ENCODE measurements at places on chromosomes 3 and 15. TPM values are rescaled to one million over a fixed set of nuclear protein-coding genes. Genes with fewer than 3 reads are reported as not detected.

Gene MYO5C
- total RNA-seq: 28.9 TPM

Gene EPHB3
- total RNA-seq: 2.0 TPM

Gene RAB11A
- 97.4 TPM for total RNA-seq

Gene CADPS
- 13.2 TPM for total RNA-seq

DNA sequence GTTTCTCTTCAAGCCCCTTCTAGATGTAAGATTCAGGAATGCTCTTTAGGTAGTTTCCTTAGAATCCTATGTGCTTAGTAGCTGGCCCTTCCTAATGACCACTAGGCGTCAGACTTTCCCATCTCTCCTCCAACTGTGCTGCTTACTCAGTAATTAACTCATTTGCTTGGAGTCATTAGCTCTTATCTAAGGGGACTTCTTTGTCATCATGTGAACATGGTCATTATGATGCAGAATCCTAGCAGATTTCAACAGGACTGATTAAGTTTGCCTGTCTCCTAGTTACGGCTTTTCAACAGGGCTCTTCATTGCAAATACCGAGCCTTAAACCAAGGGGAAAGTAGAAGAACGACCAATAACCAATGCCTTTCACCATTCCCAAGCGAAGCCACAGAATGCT lies 46.4 kb downstream of the GJD2 start:
- DNase-seq: no peak
- no peaks in the 10 kb centered on the region for H3K4me1 ChIP-seq
- no peaks in the 10 kb centered on the region for H3K36me3 ChIP-seq
- no peak overlapping the region for H3K4me3 ChIP-seq
- H3K27me3 ChIP-seq: no peaks in the 10 kb centered on the region

DNA sequence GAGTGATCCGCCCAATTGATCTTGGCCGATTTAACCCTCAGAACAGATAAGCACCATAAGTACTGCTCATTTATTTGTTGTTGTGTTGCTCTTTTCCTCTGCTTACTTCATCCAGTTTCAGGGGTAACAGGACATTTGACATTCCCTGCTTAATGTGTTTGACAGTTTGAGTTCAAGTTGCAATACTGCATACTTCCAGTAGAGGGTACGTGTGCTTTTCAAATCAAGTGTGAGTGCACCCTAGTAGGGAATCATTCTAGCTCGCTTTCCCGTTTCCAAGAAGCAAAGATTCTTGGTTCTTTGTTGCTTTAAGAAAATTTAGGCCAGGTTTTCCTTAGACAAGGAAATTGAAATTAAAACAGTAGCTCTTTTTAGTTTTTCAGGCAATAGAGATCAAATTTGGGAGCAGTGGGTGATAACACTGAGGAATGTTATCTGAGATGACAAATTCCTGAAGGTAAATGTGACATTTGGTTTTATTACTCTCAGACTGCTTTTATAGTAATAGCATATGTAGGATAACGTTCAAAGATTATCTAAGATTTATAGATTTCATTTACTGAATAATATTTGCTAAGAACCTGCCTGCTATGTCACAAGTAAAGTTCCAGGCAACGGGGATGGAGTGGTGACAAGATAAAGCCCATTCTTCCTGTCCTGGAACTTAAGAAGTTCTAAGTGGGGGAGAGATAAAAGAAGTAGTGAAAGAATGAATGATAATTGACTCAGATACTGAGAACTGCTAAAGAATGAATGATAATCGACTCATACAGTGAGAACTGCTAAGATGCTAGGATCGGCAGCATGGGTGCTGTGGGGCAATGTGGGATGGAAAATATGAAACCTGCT lies 73.3 kb downstream of the SYNPR start:
- H3K27me3 ChIP-seq: no peaks in the 10 kb centered on the region
- H3K4me3 ChIP-seq: no peak overlapping the region
- no peaks in the 10 kb centered on the region for H3K4me1 ChIP-seq
- H3K36me3 ChIP-seq: no peaks in the 10 kb centered on the region
- DNase-seq: no peak

- no peaks in the 10 kb centered on the region for H3K36me3 ChIP-seq
- no peaks in the 10 kb centered on the region for H3K4me1 ChIP-seq
- H3K4me3 ChIP-seq: no peak overlapping the region
- H3K27ac ChIP-seq: no peak overlapping the region
- no peak for DNase-seq
Observed at GRCh38 chr15:91461377-91461776, 361.3 kb downstream of the SV2B start.

- DNase-seq: no peak
- no peaks in the 10 kb centered on the region for H3K36me3 ChIP-seq
- H3K27ac ChIP-seq: no peak overlapping the region
- H3K4me1 ChIP-seq: no peaks in the 10 kb centered on the region
Observed at GRCh38 chr15:66065325-66065724, 188.2 kb downstream of the MEGF11 start.

All from uterus (tissue), 4 donors.